A549 treated with CpdA at 1 μM for 4 hours (cell line): ENCODE measurements at places on chromosomes 2 and 18. TPM values are rescaled to one million over a fixed set of nuclear protein-coding genes. Genes with fewer than 3 reads are reported as not detected.

Gene ZAP70
- total RNA-seq: 0.06 TPM in 1 of 5 replicates, not detected in the others

Gene EDAR
- total RNA-seq: 0.01 TPM in 1 of 5 replicates, not detected in the others

Gene POTEE
- 0.03 to 0.08 TPM (median 0.06 TPM) in 4 of 5 replicates, not detected in the other for total RNA-seq

Gene ANKZF1
- total RNA-seq: 16.9 to 25.9 TPM (median 21.0 TPM) in 5 replicates

Gene ITGB6
- 0.84 to 2.4 TPM (median 1.1 TPM) in 5 replicates for total RNA-seq

Gene UGT1A4
- 0.07 TPM in 1 of 5 replicates, not detected in the others for total RNA-seq

Gene LRPPRC
- 90.0 to 106 TPM (median 103 TPM) in 5 replicates for total RNA-seq

Gene FBXO48
- 0.54 to 0.76 TPM (median 0.61 TPM) in 5 replicates for total RNA-seq

Gene CHRND
- not detected in 5 replicates for total RNA-seq

Gene LHCGR
- not detected in 5 replicates for total RNA-seq

Gene GREB1L
- total RNA-seq: 1.3 to 2.6 TPM (median 2.1 TPM) in 5 replicates

Gene TUBA3E
- total RNA-seq: not detected in 5 replicates

Gene ERFE
- total RNA-seq: 6.3 to 8.2 TPM (median 6.9 TPM) in 5 replicates

Gene FAM210A
- 23.2 to 26.8 TPM (median 24.2 TPM) in 5 replicates for total RNA-seq
